ENCODE measurements at places on chromosomes 12 and 14. TPM values are rescaled to one million over a fixed set of nuclear protein-coding genes. Genes with fewer than 3 reads are reported as not detected.

ITPR2 gene
- total RNA-seq, result 24.4 TPM

GRIN2B gene
- not detected for total RNA-seq

SMCO3 gene
- total RNA-seq, result not detected

B4GALNT3 gene
- total RNA-seq, result 1.1 TPM

KCNJ8 gene
- not detected for total RNA-seq

CLMN gene
- 1.9 TPM for total RNA-seq

PLEKHD1 gene
- total RNA-seq, result not detected

FGF6 gene
- total RNA-seq, result not detected

HVCN1 gene
- total RNA-seq, result 2.6 TPM

SLCO1B1 gene
- total RNA-seq, result not detected

DBX2 gene
- not detected for total RNA-seq

NFE2 gene
- not detected for total RNA-seq

CCDC85C gene
- total RNA-seq, result 11.3 TPM

CDCA4 gene
- total RNA-seq, result 59.6 TPM

EPYC gene
- total RNA-seq, result not detected

TCL1B gene
- not detected for total RNA-seq

ATXN2 gene
- 31.5 TPM for total RNA-seq

KCNMB4 gene
- total RNA-seq, result 0.54 TPM

TAS2R10 gene
- total RNA-seq, result not detected

GCH1 gene
- 57.3 TPM for total RNA-seq

IAPP gene
- not detected for total RNA-seq

SIX1 gene
- not detected for total RNA-seq

TSPAN8 gene
- not detected for total RNA-seq

SIVA1 gene
- total RNA-seq, result 86.1 TPM

FGD4 gene
- 0.17 TPM for total RNA-seq

BTBD6 gene
- total RNA-seq, result 25.6 TPM

KCNH3 gene
- 0.91 TPM for total RNA-seq

GLIPR1L1 gene
- total RNA-seq, result not detected

NEDD8 gene
- 196 TPM for total RNA-seq

YAF2 gene
- total RNA-seq, result 34.8 TPM

TMEM132D gene
- not detected for total RNA-seq

PRKD1 gene
- total RNA-seq, result not detected

NGB gene
- total RNA-seq, result not detected

ING4 gene
- total RNA-seq, result 17.8 TPM

TPH2 gene
- not detected for total RNA-seq
